ENCODE measurements at places on chromosomes 7 and 10.

- DNase-seq: no peak
Observed at GRCh38 chr10:106500925-106501525, 663.5 kb downstream of the SORCS1 start.

DNA sequence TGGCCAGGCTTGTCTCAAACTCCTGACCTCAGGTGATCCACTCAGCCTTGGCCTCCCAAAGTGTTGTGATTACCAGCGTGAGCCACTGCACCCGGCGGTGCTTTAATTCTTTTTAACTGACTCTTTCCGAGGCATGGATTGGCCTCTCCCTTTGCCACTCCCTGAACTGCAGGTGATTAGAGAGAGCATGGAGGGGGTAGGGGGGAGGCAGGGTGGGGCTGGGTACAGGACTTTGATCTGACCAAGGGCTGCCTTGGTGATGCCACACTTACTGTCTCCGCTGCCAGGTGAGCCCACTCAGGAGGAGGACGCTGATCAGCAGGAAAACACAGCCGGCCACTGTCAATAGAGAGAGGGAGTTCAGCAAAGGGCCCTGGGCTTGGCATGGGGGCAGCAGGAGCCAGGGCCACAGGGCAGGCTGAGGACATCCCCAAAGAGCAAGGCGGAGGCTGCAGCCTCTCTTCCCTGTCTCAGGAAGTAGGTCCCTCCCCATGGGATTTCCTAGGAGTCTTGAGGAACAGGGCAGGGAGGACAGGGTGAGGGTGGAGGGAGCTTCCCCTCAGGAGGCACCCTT is 40.5 kb upstream of the IL15RA start:
- no peak for DNase-seq

- DNase-seq: no peak
Observed at GRCh38 chr10:61991166-61991565, 89.7 kb downstream of the ARID5B start.

DNA sequence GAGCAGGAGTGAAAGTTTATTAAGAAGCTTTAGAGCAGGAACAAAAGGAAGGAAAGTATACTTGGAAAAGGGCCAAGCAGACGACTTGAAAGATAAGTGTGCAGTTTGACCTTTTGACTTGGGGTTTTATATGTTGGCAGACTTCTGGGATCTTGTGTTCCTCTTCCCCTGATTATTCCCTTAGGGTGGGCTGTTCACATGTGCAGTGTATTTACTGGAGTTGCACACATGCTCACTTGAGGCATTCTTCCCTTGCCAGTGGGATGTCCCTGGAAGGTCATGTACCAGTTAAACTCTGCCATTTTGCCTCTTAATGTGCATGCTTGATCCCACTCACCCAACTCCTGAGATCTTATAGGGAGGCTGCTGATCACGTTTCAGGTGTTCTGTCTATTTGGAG is 23.4 kb upstream of the ARHGAP12 start:
- no peak for DNase-seq

- no peak for DNase-seq
Observed at GRCh38 chr7:7848892-7849291, 119.7 kb upstream of the GLCCI1 start.

GRCh38 chr10:112619556-112619955 is 172.5 kb downstream of the VTI1A start:
- DNase-seq: no peak

GRCh38 chr7:27101957-27102580 is 414 bp downstream of the HOXA2 start:
- no peak for DNase-seq

- no peak for DNase-seq
Observed at GRCh38 chr10:122375679-122376160, 1.2 kb downstream of the PLEKHA1 start.

- no peak for DNase-seq
Observed at GRCh38 chr7:120398284-120399000, 125.5 kb downstream of the KCND2 start.

GRCh38 chr7:147053746-147054145 is 937.1 kb downstream of the CNTNAP2 start:
- DNase-seq: no peak

- DNase-seq: no peak
Observed at GRCh38 chr10:118768041-118768919, 13.5 kb upstream of the CACUL1 start.

DNA sequence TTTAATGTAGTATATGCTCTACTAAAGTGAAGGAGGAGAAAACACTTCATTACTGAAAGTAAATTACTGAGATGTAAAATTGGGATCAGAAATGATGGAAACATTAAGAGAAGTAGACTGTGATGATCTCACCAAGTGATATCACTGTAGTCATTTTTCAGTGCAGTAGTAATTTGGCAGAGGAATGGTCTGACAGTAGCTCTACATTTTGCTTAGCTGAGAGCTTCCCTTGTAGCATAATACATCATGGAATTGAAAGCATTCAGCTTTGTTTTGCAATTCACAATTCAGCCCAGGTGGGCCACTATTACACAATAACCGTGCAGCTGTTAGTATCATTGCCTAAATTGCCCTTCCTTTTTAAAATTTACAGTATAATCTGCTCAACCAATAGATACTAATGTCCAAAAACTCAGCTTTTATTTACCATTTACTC is 19.4 kb upstream of the CABCOCO1 start:
- peak; percentile 2 for DNase-seq

- no peak for DNase-seq
Observed at GRCh38 chr10:87740254-87740655, 77.8 kb downstream of the ATAD1 start.

GRCh38 chr7:130488392-130489139 is 3.3 kb upstream of the MEST start:
- no peak for DNase-seq

GRCh38 chr10:70585578-70586169 is 16.9 kb downstream of the PRF1 start:
- no peak for DNase-seq

GRCh38 chr7:101990811-101991418 is 173.5 kb downstream of the CUX1 start:
- DNase-seq: no peak

DNA sequence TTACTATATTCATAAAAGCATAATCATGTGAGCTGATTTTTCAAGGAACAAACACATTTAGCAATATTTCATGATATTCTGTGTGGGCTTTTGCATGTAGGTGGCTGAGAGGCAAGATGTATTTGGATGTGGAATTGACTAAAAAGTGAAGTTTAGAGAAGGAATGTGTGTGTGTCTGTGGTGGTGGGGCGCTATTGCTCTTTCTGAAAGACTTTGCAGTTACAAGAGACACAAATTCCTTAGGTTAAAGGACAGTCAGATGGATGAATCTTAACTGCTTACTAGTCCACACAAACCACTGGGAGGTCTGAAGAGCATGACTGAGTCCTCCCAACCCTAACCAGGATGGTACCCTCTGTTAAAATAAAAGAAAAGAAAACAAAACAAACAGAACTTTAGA is 200.1 kb downstream of the SDHAF3 start:
- no peak for DNase-seq

GRCh38 chr10:29736366-29737073 is 101.7 kb upstream of the SVIL start:
- DNase-seq: no peak

DNA sequence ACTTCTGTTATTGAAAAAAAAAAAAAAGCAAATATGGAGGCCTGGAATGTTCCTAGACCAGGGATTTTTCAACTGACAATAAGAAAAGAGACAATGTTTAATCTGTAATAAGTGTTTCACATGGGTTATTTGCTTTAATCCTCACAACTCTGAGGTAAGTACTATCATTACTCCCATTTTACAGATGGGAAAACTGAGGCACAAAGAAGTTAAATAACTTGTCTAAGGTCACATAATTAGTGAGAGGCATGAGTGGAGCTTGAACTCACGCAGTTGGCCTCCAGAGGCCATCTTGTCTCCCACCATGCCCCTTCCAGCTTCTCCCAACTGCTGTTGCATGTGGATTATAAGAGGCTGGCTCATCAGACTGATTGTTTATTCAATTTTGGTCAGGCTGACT is 36.6 kb upstream of the CREB5 start:
- no peak for DNase-seq

GRCh38 chr7:134696261-134696660 is 49.6 kb downstream of the BPGM start:
- DNase-seq: no peak
